Fibroblast of skin of left biceps (primary cell): ENCODE measurements at places on chromosomes 4 and X.

- DNase-seq: no peak
These were observed 66.5 kb upstream of the CLCN4 start for GRCh38 chrX:10090319-10090718.

GRCh38 chr4:139530833-139531427 is 25.1 kb downstream of the SETD7 start:
- DNase-seq: no peak

DNA sequence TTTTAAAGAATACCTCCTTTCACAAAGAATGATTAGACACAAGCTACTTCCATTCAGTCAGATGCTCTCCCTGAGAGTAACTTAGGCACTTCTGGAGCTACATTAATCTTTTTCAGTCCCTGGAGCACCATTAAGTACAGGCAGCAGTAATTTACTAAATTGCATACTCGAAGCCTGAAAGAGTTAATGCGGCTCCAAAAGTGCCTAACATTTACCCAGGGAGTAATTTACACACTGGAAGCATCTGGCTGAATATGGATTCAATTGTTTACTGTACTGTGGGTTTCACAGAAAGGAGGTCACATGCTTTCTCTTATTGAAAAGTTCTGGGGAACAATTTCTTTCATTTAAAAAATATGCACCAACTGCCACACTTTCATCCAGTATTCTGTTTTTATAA is 260.8 kb upstream of the TENM3 start:
- no peak for DNase-seq

- DNase-seq: no peak
These were observed 170.4 kb upstream of the CASK start for GRCh38 chrX:42093756-42094155.

- DNase-seq: no peak
These were observed 214.1 kb upstream of the GEMIN8 start for GRCh38 chrX:14243823-14244222.

- no peak for DNase-seq
These were observed 73.9 kb downstream of the APBB2 start for GRCh38 chr4:41140410-41140809.

- no peak for DNase-seq
These were observed 938.3 kb downstream of the RAB28 start for GRCh38 chr4:12545812-12546211.

GRCh38 chr4:174147863-174148262 is 135.6 kb downstream of the FBXO8 start:
- DNase-seq: no peak

DNA sequence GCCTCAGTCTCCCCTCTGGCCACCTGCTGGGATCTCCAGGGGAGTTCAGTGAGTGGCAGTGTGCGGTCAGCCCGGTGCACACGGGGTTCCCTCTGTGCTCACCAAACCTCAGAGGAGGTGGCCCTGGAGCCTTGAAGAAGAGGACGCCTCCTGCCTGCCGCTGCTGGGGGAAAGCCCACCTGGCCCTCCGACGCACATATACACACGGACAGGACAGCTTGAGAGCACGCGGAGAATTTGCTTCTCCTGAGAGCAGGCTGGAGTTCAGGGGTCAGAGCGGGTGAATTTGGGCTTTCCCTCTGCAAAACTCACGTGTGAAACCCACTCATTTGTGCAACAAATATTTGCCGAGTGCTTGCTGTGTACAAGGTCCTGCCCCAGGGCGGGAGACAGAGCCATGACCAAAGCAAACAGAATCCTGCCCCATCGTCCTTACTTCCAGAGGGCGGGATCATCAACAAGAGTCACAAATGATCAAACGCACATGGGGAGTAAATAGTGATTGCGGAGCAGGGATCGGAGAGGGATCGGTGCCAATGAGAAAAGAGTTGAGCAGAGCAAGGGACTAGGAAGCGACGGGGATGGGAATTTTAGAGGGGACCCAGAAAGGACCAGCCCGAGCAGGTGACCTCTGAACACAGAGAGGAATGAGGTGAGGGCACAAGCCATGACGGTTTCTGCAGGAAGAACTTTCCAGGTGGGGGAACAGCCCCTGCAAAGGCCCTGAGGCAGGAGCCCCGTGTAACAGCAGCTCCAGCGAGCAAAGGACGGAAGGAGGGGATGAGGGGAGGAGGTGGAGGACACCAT is 17.6 kb downstream of the BLOC1S4 start:
- DNase-seq: no peak

- DNase-seq: no peak
These were observed 1882.9 kb upstream of the AGA start for GRCh38 chr4:179325181-179325580.

DNA sequence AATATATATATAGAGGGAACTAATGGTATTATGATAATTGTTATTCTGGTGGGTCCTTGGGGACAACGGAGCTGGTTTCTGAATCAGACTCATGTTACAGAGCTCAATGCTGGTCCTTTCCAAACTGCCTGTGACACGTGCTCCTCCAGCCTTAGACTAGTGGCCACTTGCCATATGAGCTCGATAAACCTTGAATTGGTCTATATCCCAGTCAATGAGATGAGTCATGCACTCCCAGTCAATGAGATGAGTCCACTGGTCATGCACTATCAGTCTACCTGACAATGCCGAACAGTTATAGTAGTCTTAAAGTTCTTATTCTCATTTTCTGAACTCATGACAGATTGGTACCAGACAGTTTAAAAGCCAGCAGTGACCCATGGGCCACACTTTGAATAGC is 325.2 kb downstream of the LDB2 start:
- no peak for DNase-seq

DNA sequence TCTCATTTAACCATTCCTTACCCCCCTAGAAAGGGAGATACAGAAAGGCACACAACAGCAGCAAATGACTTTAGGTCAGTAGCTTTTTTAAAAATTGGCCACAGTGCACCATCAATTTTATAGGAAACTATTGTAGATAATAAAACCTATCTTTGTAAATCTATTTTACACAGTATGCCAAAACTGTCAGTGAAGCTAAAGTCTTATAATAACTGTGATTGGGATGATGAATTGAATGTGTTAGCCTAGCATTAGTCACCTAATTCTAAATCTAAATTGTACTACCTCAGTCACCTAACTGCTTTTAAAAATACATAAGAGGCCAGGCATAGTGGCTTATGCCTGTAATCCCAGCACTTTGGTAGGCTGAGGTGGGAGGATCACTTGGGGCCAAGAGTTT is 44.2 kb downstream of the SH3RF1 start:
- no peak for DNase-seq

DNA sequence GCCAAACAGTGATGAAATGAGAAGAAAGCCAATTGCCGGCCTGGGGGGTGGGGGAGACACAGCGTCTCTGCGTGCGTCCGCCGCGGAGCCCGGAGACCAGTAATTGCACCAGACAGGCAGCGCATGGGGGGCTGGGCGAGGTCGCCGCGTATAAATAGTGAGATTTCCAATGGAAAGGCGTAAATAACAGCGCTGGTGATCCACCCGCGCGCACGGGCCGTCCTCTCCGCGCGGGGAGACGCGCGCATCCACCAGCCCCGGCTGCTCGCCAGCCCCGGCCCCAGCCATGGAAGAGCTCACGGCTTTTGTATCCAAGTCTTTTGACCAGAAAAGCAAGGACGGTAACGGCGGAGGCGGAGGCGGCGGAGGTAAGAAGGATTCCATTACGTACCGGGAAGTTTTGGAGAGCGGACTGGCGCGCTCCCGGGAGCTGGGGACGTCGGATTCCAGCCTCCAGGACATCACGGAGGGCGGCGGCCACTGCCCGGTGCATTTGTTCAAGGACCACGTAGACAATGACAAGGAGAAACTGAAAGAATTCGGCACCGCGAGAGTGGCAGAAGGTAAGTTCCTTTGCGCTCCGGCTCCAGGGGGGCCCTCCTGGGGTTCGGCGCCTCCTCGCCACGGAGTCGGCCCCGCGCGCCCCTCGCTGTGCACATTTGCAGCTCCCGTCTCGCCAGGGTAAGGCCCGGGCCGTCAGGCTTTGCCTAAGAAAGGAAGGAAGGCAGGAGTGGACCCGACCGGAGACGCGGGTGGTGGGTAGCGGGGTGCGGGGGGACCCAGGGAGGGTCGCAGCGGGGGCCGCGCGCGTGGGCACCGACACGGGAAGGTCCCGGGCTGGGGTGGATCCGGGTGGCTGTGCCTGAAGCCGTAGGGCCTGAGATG is at the start of gene SHOX:
TSS of gene SHOX (plus strand) at position 180 of the 885 bp plus-strand sequence. CDS start at position 287, 107 bp downstream.
- peak; percentile 21 for DNase-seq

- no peak for DNase-seq
These were observed 13.1 kb downstream of the TCEAL7 start for GRCh38 chrX:103343105-103343504.

DNA sequence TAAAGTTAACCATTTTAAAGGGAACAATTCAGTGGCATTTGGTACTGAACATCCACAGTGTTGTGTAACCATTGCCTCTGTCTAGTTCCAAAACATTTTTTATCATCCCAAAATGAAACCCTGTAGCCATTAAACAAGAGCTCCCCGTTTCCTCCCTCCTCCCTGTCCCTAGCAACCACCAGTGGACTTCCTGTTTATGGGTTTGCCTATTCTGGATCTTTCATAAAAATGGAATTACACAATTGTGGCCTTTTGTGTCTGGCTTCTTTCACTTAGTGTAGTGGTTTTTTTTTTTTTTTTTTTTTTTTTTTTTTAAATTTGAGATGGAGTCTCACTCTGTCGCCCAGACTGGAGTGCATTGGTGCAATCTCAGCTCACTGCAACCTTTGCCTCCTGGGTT is 11.6 kb downstream of the RBMX2 start:
- no peak for DNase-seq

- DNase-seq: no peak
These were observed 35.3 kb downstream of the KLHL5 start for GRCh38 chr4:39097290-39097689.

- DNase-seq: peak; percentile 76
These were observed at the start of gene SRPX2 for GRCh38 chrX:100643956-100644860. TSS of gene SRPX2 (plus strand) at chrX:100644199. CDS start at chrX:100646323, 2,124 bp downstream.

DNA sequence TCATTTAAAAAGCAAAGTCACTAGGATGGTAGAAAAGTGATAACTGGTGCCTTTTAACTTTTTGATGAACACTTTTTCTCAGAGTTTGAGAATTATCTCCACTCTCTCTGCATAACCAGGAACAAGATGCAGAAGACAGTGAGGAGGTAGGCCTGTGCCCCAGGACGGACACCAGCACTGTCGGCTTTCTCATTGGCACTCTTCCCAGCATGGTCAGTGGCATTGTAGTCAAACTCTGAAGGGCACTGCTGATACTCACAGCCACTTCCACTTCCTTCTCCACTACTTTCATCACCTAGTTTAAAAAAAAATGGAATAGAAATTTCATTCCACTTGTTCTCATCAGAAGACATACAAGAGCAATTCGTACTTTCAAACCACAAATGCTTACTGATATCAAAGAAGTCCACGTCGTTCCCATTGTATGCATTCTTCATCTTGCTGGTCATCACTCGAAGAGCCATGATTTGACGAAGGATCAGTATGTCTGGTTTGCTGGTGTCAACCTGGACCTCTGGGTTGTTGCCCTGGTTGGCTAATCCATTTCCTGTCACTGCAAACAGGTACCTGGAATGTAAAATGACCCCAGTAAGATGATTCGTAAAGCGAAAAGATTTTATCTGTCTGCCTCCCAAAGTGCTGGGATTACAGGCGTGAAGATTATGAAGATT is 84.8 kb upstream of the TFDP3 start:
- DNase-seq: no peak

- DNase-seq: no peak
These were observed 2.4 kb downstream of the KLHL2 start for GRCh38 chr4:165209796-165210195.

- no peak for DNase-seq
These were observed 11.0 kb downstream of the PKD2 start for GRCh38 chr4:88018466-88018865.

- DNase-seq: no peak
These were observed 4.0 kb downstream of the GABRA2 start for GRCh38 chr4:46385946-46386345.

GRCh38 chr4:25722964-25723363 is 67.3 kb downstream of the SLC34A2 start:
- no peak for DNase-seq

DNA sequence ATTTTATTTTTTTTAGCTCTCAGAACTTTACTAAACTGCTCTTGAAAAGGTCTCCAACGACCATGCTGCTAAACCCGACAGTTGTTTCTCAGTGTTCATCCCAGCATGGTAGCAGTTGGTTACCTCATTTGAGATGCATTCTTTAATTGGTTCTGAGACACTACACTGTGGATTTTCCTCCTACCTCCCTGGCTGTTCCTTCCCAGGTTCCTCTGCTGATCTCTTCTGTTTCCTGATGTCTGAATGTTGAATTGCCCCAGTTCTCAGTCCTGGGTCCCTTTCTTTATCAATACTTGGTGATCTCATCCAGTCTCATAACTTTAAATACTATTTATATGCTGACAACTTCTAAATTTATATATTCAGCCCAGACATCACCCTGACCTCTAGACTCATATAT is 19.1 kb upstream of the TMEM165 start:
- DNase-seq: no peak

- DNase-seq: no peak
These were observed 41.8 kb upstream of the CPLX1 start for GRCh38 chr4:867526-868250.

DNA sequence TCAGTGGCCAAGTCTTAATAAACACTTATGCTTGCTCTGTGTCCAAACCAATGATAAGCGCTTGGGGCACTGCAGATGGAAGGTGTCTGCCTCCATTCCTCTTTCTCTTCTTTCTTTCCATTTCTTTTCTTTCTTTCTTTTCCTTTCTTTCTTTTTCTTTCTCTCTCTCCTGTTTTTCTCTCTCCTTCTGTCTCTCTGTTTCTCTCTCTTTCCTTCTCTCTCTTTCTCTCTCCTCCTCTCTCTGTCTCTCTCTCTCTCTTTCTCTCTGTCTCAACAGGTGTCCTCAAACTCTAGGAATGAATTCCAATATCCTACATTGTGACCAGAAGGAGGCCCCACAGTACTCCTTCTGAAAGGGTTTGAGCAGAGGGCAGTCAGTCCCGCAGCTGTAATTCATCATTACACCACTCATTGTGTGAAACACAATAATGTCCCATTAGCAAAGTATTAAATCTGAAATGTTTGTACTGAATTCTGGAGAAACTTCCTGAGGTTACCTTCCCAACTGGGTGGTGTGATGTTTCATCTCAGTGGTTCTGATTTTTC is 66.5 kb upstream of the PAGE1 start:
- no peak for DNase-seq

- DNase-seq: peak; percentile 79
These were observed 30.1 kb downstream of the ADGRA3 start for GRCh38 chr4:22485737-22486136.

DNA sequence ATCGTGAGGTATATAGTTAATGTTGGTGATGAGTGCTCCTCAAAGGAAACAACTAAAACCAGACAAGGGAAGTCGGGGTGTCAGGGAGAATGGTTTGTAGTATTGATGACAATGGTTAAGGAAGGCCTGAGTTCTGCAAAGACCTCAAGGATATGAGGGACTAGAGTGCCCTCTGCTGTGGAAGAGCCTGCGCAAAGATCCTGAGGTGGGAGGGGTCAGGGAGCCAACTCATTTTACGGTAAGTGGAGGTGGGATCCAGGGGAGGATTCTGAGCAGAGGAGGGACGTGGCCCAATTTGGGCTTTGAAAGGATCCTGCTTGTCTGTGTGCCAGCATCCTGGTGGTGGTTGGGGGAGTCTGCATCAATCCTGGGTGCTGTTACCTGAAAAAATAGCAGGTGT is 11.3 kb downstream of the UBA1 start:
- DNase-seq: no peak

- no peak for DNase-seq
These were observed 7.6 kb downstream of the DGKQ start for GRCh38 chr4:965766-966134.
